Motor neuron (in vitro differentiated cells): ENCODE measurements at places on chromosomes 5 and 9. TPM values are rescaled to one million over a fixed set of nuclear protein-coding genes. Genes with fewer than 3 reads are reported as not detected.

Gene C1QTNF2
- total RNA-seq: not detected in 2 replicates

Gene LTC4S
- not detected in 2 replicates for total RNA-seq

Gene CHSY3
- total RNA-seq: 5.5 and 5.6 TPM in 2 replicates

Gene EIF4EBP3
- total RNA-seq: 1.2 and 2.0 TPM in 2 replicates

Gene SMC2
- 4.5 and 4.7 TPM in 2 replicates for total RNA-seq

Gene FOXD4L4
- 0.65 and 1.1 TPM in 2 replicates for total RNA-seq

Gene SLCO4C1
- total RNA-seq: 0.14 and 0.16 TPM in 2 replicates

Gene SLF1
- 10.4 and 13.5 TPM in 2 replicates for total RNA-seq

Gene HSPB3
- total RNA-seq: not detected in 2 replicates

Gene PPP3R2
- total RNA-seq: 0.14 and 0.16 TPM in 2 replicates

Gene NR5A1
- total RNA-seq: 0.34 and 0.35 TPM in 2 replicates

Gene GBGT1
- total RNA-seq: 1.4 and 2.0 TPM in 2 replicates

Gene IL13
- total RNA-seq: 0.22 TPM in 1 of 2 replicates, not detected in the other

Gene SLC25A2
- total RNA-seq: 0.25 TPM in 1 of 2 replicates, not detected in the other

Gene NUTM2F
- 0.13 and 0.27 TPM in 2 replicates for total RNA-seq

Gene TCF7
- total RNA-seq: 19.0 and 20.9 TPM in 2 replicates

Gene TCOF1
- total RNA-seq: 16.0 and 16.9 TPM in 2 replicates

Gene PDZD2
- 1.6 and 1.8 TPM in 2 replicates for total RNA-seq

Gene CCDC180
- total RNA-seq: 2.4 and 7.7 TPM in 2 replicates

Gene OCLN
- total RNA-seq: 1.8 and 2.1 TPM in 2 replicates

Gene TRAF2
- total RNA-seq: 7.2 and 8.4 TPM in 2 replicates

Gene CEP120
- 20.0 and 20.2 TPM in 2 replicates for total RNA-seq

Gene PCDHGA4
- 0.64 and 0.67 TPM in 2 replicates for total RNA-seq

Gene TLX3
- 0.14 TPM in 1 of 2 replicates, not detected in the other for total RNA-seq

Gene PCDHGA12
- 0.86 and 1.2 TPM in 2 replicates for total RNA-seq

Gene RUSC2
- total RNA-seq: 34.8 and 37.5 TPM in 2 replicates

Gene BSPRY
- total RNA-seq: 0.22 and 0.43 TPM in 2 replicates
